ENCODE measurements at places on chromosomes 12 and 14. TPM values are rescaled to one million over a fixed set of nuclear protein-coding genes. Genes with fewer than 3 reads are reported as not detected.

DNA sequence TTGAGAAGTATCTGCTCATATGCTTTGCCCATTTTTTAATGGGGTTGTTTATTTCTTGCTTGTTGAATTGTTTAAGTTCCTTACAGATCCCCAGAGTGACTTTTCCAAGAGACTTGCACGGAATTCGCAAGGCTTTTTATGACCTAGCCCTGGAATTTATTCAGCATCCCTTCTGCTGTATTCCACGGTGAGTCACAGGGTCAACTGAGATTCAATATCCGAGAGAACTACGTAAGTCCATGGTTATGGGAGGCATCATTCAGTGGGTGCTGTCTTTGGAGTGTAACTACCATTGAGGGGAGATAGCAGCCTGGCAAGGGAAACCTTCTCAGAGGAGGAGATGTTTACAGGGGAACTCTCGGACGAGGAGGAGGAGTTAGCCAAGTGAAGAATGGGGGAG is 20.9 kb upstream of the GPRC5A start:
- no peaks in the 10 kb centered on the region for H3K27me3 ChIP-seq
- no peaks in the 10 kb centered on the region for H3K4me1 ChIP-seq
- no peak for DNase-seq
- H3K27ac ChIP-seq: no peak overlapping the region

DNA sequence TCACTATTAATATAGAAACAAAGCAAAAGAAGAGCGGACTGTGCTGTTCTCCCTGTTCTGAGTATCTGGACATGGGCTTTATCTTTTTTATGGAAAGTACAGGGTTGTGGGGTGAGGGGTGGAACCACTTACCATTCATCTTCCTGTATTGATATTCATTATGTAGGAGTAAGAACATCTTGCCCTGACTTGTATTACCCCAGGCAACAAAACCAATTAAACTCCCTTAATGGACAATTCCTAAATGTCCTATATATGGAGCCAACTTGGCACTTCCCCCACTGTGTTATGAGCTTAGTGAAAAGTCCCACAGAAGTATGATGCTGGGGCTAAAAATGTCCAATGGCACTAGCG is 139.9 kb upstream of the KRR1 start:
- no peaks in the 10 kb centered on the region for H3K36me3 ChIP-seq
- no peak for DNase-seq
- no peaks in the 10 kb centered on the region for H3K27me3 ChIP-seq
- no peak overlapping the region for H3K27ac ChIP-seq
- H3K4me1 ChIP-seq: peaks cover 2% of the 10 kb centered on the region

CRIP2 gene
- 35.3 TPM for total RNA-seq

DNA sequence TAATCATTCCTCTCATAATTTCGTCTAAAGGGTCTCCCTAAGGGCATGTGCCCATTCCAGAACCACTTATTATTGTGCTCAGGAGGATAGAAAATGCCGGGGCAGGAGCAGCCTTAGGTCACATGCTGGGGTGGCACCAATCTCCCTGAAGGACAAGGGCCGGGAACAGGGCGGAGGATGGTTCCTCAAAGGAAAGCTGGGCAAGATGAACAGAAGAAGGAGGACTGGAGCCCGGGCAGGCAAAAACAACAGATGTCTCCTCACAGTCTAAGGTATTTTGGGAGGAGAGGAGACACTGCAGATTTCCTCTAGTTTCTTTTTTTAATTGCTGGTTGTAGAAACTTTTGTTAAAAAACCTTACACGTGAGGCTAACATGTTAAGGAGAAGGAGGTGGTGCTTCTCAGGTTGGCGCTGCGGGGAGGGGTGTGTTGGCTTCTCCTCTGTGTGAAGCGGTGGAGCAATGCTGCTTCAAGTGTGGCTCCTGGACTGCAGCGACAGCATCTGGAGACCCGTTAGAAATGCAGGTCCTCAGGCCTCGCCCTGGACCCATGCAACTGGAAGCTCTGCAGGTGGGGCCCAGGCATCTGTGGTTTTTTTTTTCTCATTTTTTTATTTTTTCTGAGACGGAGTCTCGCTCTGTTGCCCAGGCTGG is 164.8 kb downstream of the AACS start:
- no peak overlapping the region for H3K4me3 ChIP-seq
- H3K27me3 ChIP-seq: no peaks in the 10 kb centered on the region
- no peaks in the 10 kb centered on the region for H3K4me1 ChIP-seq

- no peak overlapping the region for H3K4me3 ChIP-seq
- no peaks in the 10 kb centered on the region for H3K27me3 ChIP-seq
- no peak overlapping the region for H3K27ac ChIP-seq
- H3K4me1 ChIP-seq: no peaks in the 10 kb centered on the region
- no peak for DNase-seq
- H3K36me3 ChIP-seq: no peaks in the 10 kb centered on the region
These were observed 912.2 kb downstream of the FLRT2 start for GRCh38 chr14:86442135-86442534.

DNA sequence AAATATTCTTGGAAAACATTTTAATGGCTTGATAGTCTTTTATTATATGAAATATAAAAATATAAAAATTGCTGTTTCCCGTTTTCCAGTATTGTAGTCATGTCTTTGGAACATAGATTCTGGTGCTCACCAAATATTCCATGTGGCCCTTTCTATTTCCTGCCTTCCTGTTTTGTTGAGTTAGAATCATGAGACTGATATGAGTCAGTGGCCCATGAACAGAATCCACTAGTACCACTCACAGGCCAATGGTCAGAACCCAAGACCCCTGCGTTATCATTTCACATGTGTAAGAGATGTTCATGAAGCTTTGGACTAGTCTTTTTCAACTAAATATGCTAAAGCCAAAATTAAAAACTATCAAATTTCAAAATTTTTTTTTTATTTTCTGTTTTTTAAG is 56.9 kb downstream of the BICD1 start:
- no peaks in the 10 kb centered on the region for H3K36me3 ChIP-seq
- H3K27me3 ChIP-seq: no peaks in the 10 kb centered on the region
- no peak overlapping the region for H3K4me3 ChIP-seq
- no peak for DNase-seq
- H3K27ac ChIP-seq: no peak overlapping the region

C14orf132 gene
- 3.9 TPM for total RNA-seq

YAF2 gene
- total RNA-seq: 33.3 TPM

DNA sequence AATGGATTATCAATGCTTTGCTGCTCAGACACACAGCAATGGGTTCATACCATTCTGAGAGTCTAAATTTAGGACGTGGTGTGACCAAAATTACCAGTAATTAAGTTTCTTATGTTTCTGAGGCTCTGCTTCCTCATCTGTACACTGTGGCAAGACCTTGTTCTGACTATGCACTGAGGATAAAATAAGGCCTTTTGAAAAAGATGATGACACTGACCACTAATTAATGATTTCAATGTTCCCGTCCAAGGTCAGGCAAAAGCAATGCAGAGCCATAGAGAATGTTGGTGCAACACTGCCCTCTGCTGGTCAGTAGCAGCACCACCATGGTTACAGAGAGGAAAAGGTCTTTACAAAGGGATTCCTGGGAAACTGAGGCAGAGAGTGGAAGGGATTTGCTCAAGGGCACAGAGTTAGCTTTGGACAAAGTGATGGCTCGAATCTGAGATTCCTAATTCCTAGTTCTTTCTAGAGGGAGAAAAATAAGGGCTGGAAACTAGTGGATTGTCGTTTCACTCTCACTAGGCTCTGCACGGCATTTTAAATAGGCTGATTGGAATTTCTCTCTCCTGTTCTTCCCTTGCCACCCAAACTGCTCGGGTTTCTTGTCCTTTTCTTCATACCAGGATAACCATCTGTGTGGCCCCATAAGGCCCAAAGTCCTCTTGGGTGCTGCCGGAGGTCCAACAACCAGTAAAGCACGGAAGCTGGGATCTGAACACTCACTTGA is 22.3 kb upstream of the P2RX7 start:
- no peaks in the 10 kb centered on the region for H3K4me1 ChIP-seq
- no peaks in the 10 kb centered on the region for H3K36me3 ChIP-seq
- no peak overlapping the region for H3K27ac ChIP-seq
- no peaks in the 10 kb centered on the region for H3K27me3 ChIP-seq

DNA sequence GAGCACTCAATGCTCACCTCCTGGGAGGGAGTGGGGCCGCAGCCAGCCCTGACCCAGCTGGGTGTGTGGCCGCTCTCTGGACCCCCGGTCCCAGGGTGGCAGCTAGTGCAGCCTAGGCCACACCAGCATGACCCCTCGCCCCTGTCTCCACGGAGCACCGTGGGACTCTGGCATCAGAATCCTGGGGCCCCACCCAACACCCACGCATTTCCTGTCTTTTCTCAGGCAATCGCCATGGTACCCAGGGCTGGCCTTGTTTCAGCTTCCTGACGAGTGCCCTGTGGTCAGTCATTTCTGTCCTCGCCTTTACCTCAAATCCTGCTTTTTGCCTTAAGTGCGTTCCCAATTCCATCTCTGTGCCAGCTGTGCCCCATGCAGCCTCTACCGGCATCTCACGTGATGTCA is 15.9 kb downstream of the PACS2 start:
- no peaks in the 10 kb centered on the region for H3K36me3 ChIP-seq
- H3K4me3 ChIP-seq: no peak overlapping the region
- no peaks in the 10 kb centered on the region for H3K27me3 ChIP-seq
- no peak for DNase-seq
- H3K4me1 ChIP-seq: peaks cover 21% of the 10 kb centered on the region

SLCO1B1 gene
- not detected for total RNA-seq

TSHR gene
- not detected for total RNA-seq

DNA sequence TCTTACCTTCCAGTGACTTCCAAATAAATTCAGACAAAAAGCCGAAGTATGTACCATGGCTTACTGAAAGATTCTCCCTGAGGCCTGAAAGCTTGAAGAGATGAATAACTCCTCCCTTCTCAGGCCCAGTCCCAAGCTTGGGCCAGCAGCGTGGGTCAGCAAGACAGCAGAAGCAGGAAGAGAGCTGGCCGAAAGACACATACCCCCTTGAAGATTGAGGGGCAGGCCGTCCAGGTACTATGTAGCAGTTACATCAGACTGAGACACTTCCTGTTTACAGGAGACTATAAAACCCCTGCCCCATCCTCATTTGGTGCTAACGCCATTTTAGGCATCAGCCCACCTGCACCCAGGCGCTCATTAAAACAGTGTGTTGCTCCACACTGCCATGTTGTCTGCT is 15.0 kb downstream of the NDUFA12 start:
- no peak overlapping the region for H3K4me3 ChIP-seq
- H3K4me1 ChIP-seq: no peaks in the 10 kb centered on the region
- H3K27me3 ChIP-seq: no peaks in the 10 kb centered on the region
- DNase-seq: no peak

DNA sequence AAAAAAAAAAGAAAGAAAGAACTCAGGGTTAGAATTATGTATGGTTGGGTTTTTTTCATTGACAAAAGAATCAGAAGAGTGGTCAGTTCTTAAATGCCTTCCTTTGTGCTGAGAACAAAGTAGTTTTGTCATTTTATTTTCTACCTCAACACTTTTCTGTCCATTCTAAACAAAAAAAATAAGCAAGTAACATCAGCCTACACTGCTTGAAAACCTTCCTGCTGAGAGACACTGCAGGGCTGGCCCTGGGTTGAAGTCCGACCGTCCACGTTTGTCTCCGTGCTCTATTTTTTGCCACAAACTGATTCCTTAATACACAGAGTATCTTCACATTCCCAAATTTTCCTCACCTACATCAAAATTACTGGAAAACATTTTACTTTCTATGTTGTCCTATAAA is 211.6 kb upstream of the PDZRN4 start:
- no peak overlapping the region for H3K4me3 ChIP-seq
- no peaks in the 10 kb centered on the region for H3K4me1 ChIP-seq
- H3K36me3 ChIP-seq: no peaks in the 10 kb centered on the region
- peaks cover 2% of the 10 kb centered on the region for H3K27me3 ChIP-seq

- no peak overlapping the region for H3K27ac ChIP-seq
- H3K36me3 ChIP-seq: no peaks in the 10 kb centered on the region
- no peaks in the 10 kb centered on the region for H3K27me3 ChIP-seq
- H3K4me3 ChIP-seq: no peak overlapping the region
- peaks cover 3% of the 10 kb centered on the region for H3K4me1 ChIP-seq
These were observed 89.8 kb upstream of the DNM1L start for GRCh38 chr12:32589165-32589865.

GRCh38 chr14:72024043-72024407 is 91.8 kb downstream of the RGS6 start:
- DNase-seq: no peak
- H3K4me1 ChIP-seq: no peaks in the 10 kb centered on the region
- no peaks in the 10 kb centered on the region for H3K27me3 ChIP-seq
- H3K4me3 ChIP-seq: no peak overlapping the region
- no peak overlapping the region for H3K27ac ChIP-seq

WNT1 gene
- total RNA-seq: not detected

DNA sequence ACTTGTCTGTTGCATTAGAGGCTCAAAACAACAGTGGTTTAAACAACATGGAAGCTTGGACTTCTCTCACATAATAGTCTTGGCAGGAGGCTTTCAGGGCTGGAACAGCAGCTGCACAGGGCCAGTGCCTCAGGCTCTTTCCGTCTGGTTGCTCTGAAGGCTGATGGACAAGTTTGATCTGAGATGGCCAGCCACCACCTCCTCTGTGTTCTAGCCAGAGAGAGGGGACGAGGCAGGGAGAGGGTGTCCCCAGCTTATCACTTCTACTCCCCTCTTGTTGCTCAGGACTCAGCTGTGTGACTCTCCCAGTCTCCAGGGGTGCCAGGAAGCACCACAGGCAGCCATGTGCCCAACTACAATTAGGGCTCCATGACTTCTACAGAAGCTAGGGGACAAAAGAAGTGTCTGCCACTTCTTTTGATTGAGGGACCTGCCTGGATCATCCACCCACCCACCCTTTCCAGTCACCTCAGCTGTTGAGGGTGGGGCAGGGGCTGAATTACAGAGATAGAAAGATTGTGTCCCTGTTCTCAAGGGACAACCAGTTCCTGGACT is 46.6 kb downstream of the SMIM41 start:
- no peaks in the 10 kb centered on the region for H3K36me3 ChIP-seq
- no peaks in the 10 kb centered on the region for H3K27me3 ChIP-seq
- no peak overlapping the region for H3K4me3 ChIP-seq
- DNase-seq: no peak
- H3K4me1 ChIP-seq: peaks cover 5% of the 10 kb centered on the region
- H3K27ac ChIP-seq: no peak overlapping the region

GRCh38 chr12:79086541-79087296 is 222.1 kb downstream of the SYT1 start:
- no peaks in the 10 kb centered on the region for H3K4me1 ChIP-seq
- H3K4me3 ChIP-seq: no peak overlapping the region
- no peak for DNase-seq
- H3K27ac ChIP-seq: no peak overlapping the region

GRCh38 chr12:95169368-95169767 is 47.9 kb downstream of the FGD6 start:
- no peak overlapping the region for H3K4me3 ChIP-seq
- no peaks in the 10 kb centered on the region for H3K36me3 ChIP-seq
- H3K27ac ChIP-seq: no peak overlapping the region

HCAR1 gene
- total RNA-seq: 0.92 TPM

CCER1 gene
- total RNA-seq: not detected

GRCh38 chr12:14828892-14829291 is 14.4 kb downstream of the ART4 start:
- H3K4me3 ChIP-seq: no peak overlapping the region
- H3K27ac ChIP-seq: no peak overlapping the region
- H3K27me3 ChIP-seq: no peaks in the 10 kb centered on the region
- H3K4me1 ChIP-seq: no peaks in the 10 kb centered on the region

COX14 gene
- 60.0 TPM for total RNA-seq
